Right forelimb (tissue), 1 donor: ENCODE measurements at places on chromosomes 1 and 21.

DNA sequence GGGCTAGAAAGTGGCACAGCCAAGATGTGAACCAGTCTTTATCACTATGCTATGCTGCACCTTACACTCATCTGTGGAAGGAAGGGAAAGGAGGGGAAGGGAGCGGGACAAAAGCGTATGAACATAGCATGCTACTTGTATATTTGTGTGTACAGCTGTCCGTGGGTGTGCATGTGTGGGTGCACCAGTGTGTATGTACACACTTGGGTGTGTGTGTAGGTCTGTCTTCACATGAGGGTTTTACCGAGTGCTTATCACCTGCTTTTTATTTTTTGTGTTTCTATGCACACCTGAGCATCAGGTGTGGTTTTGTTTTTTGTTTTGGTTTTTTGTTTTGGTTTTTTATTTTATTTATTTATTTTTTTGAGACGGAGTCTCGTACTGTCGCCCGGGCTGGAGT is 255.7 kb downstream of the RRAGC start:
- no peak for DNase-seq

- no peak for DNase-seq
These were observed 27.7 kb downstream of the THRAP3 start for GRCh38 chr1:36251794-36252481.

- no peak for DNase-seq
These were observed 25.6 kb upstream of the JUN start for GRCh38 chr1:58809325-58810010.

- no peak for DNase-seq
These were observed 83.0 kb downstream of the GPR161 start for GRCh38 chr1:168053681-168054080.

DNA sequence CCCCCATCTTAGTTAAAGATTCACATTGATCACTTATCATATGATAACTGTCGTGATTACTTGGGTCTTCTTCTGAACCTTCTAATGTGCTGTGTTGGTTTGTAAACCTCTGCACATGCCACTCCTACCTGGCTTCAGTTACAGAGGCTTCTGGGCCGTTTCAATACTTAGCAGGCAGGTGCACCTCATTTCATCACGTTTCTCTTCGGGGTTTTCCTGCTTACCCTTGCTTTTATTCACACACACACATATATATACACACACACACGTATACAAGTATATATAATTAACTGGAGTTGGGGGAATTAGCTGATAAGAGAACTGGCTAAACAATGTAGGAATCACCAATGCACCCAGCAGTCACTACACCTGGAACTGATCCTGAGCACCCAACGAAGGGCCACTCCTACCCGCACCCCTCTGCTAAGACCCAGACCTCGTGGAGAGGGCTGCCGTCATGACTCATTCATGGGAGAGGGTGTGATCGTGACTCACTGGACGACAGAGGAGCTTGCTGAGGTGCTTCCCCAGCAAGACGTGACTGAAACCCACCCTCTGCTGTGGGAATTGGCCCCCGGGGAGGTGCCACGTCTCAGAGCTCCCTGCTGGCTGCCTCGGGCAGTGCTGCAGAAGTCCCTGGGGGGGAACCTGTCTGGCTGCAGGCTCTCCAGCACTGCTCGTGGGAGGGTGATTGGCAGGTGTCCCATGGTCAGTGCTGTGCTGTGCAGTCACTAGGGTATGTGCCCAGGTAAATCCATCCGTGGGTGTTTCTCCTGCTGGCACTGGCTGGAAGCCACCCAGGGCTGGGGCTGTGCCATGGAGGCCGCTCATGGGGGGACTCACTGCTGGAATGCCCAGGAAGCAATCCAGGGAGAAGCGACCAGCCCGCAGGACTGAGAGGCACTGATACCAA is 166.6 kb downstream of the DYRK1A start:
- no peak for DNase-seq

GRCh38 chr1:110328274-110328673 is 10.9 kb upstream of the RBM15 start:
- DNase-seq = no peak

GRCh38 chr1:8845104-8846097 is 28.0 kb upstream of the RERE start:
- no peak for DNase-seq
